ENCODE measurements at places on chromosomes 13 and 19.
A peak's percentile ranks its signal among the peaks of the same experiment; 100 is the strongest.

DNA sequence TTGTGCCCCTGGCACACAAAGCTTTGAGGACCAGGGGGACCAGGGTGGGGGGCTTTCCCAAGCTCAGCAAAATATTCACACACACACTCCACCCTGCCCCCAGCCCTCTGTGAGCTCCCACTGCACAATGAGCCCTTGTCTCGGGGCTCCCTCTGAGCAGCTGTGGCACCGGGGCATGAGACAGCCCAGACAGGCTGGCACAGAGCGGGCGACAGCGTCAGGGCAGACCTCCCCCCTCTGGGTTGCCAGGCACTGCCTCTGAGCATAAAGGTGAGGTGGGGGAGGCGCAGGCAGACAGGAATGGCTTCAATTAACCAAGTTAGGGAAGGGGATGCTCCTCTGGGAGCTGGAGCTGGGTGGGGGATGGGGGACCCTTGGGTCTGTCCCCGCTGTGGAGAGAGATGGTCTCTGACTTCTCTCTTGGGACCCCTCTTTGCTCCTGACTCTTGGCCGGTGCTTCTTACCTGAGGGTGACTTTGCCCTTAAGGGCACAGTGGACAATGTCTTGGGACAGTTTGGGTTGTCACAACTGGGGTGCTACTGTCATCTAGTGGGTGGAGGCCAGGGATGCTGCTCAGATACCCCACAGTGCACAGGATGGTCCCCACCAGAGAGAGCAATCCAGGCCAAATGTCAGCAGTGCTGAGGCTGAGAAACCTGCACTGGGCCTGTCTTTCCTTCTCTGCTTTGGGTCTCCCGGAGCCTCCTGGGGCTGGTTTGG, 30.3 kb downstream of the LYL1 start:
- no peak for DNase-seq

- no peak for DNase-seq
These were observed 1.6 kb downstream of the NBEA start for GRCh38 chr13:34943436-34944273.

DNA sequence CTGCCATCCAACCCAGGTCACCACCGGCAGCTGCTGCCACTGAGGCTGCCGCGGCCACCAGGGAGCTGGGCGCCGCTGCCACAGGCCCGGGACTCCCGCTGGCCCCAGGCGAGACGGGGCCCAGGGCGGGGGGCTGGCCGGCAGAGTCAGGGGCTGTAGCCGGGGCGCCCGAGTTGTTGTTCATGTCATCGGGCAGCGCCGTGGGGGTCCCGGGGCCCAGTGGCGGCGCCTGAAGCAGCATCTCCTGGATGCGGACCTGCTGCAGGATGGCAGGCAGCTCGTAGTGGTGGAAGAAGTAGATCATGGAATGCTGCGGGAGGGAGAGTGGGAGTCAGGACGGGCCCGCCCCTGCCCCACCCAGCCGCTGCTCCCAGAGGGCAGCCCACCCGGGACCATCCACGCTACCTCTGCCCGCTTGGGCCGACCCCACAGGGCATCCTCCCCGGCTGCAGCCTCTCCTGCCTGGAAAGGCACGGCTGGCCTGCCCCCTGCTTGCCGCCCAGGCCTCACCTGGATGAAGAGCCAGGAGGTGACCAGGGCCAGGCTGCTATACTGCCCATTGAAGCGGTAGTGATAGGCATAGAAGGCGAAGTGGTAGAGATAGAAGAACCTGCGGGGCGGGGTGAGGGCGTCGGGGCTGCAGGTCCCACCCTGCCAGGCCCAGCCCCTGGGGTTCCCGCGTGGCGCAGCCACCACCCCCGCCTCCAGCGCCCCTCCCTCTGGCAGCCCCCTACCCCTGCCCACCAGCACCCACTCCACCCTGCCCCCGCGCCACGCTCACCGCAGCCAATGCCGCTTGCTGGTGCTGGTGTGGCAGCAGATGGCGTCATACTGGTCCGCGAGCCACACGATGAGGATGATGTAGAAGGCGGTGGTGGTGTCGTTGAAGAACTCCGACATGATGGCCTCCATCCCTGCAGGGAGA, 10.1 kb downstream of the TMEM259 start:
- DNase-seq: no peak

DNA sequence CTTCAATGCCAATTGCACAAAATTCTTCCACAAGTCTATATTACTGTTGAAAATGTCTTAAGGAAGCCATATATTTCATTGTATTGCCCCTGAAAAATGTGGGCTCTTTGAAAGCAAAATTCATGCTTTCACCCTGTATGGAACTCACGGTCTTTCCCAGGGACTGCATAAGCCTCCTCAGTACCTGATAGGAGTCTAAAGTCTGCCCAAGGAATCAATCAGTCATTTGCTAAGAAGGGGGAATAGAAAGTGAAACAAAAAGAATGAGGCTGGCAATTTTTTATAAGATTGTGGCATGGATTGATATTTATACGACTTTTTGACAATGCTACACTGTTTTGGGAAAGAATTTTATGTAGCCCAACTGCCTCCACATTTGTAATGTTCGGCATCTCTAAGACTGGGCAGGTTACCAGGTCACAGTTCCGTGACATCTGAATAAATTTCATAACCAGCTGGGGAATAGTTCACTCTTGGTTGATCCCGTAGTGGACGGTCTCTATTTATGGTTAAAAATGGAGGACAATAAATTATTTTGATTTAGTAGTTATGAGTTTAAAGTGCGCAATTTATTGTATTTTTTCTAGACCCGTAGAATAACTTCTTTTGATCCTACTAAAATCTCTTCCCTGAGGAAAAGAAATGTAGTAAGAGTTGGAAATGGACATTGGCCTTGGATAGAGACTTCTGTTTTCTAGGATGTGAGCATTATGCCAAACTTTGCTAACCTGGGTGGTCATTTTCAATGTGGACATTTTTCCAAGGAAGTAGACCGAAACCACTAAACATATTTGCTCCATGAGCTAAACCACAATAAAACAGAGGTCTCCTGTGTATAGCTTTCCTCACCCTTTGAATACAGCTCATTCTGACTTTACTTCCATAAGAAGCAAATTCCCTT, 1585.4 kb downstream of the EFNB2 start:
- DNase-seq: no peak

DNA sequence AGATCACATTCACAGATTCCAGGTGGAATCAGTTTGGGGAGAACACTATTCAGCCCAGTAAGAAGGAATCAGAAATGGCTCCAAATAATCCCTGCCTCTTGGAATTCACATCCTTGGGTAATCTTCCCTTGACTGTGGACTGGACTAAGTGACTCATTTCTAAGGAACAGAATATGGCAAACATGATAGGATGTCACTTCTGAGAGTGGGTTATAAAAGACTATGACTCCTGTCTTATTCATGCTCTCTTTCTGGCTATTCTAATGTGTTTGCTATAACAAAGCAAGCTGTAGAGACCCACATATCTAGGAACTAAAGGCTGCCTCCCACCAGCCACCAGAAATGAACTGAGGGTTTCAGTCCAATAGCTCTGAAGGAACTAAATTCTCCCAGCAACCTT, 37.8 kb downstream of the MBD3L2B start:
- no peak for DNase-seq

DNA sequence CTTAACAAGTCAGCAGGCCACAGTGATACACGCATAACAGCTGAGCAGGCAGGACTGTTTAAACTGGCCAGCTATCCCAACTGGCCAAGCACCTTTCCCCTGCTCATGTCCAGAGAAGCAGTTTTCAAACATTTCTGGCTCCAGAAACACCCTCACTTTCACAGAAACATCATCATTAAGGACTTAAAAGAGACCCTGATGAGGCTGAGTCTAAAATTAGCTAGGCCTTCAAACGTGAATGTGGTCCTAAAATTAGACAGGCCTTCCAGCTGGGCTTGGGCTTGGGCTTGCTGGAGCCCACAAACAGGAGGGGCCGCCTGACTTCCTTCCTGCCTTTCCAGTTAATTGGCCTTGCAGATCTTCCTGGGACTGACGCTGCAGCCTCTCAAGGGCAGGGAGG, 334.2 kb downstream of the DNAJC15 start:
- DNase-seq: no peak

DNA sequence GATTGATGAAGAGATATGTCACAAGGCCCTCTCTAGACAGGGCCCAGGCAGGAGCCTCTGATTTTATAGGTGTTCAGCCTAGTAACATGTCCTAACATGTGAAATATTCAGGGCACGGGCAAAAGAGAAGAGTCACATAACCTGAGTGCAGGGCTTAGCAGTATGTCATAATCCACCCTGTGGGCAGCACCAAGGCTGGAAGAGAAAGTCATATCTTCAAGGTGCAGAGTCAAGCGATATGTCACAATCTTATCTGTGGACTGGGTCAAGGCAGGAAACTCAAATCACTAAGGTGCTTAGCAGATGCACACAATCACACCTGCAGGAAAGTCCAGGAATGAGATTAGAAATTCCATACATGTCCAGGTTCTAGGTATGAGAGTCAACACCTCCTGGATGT, 51.5 kb upstream of the ZNF728 start:
- no peak for DNase-seq

- peak; percentile 51 for DNase-seq
These were observed at the start of gene AKAP11 for GRCh38 chr13:42272115-42272803. TSS of gene AKAP11 (plus strand) at chr13:42272152. CDS start at chr13:42286349, 14,197 bp downstream.

DNA sequence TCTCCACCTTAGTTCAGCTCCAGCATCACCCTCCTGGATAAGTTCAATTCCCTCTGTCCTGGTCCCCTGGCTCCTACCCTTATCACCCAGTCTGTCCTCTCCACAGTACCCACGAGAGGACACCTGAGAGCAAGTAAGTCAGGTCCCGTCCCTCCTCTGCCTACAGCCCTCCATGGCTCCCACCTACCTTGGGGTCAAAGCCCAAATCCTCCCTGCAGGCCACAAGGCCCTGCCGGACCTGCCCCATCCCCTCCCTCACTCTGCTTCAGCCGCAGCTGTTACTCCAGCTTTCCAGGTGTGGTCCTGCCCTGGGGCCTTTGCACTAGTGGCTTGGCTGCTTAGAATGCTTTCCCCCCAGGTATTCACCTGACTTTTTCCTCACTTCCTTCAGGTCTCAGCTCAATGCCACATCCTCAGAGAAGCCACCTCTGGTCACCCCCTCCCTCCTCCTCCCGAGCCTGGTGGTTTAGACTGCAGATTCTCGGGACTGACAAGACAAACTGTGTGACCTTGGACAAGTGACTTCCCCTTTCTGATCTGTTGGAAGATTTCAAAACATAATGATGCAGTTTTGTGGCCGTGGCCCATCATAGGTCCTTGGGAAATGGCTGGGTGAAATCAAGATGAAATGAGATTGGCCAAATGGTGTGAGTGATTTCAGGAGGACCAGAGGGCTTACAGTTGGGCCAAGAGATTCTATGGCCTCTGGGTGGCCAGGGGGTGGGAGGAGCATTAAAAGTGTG, 3.6 kb downstream of the TUBB4A start:
- no peak for DNase-seq

Measured in stimulated activated naive B cell treated with anti-CD40 and anti-IgM and Interleukin-4, amounts not matched to agents 10 μg/mL and 1 μg/mL and 100 μg/mL, for 72 hours (primary cell).